ENCODE measurements at places on chromosomes 12 and 14. TPM values are rescaled to one million over a fixed set of nuclear protein-coding genes. Genes with fewer than 3 reads are reported as not detected.

GRCh38 chr12:7869137-7869536 is 3.6 kb downstream of the SLC2A14 start:
- no peak for DNase-seq

L2HGDH gene
- total RNA-seq: 3.4 TPM

CACNA2D4 gene
- total RNA-seq: 0.72 TPM

DNA sequence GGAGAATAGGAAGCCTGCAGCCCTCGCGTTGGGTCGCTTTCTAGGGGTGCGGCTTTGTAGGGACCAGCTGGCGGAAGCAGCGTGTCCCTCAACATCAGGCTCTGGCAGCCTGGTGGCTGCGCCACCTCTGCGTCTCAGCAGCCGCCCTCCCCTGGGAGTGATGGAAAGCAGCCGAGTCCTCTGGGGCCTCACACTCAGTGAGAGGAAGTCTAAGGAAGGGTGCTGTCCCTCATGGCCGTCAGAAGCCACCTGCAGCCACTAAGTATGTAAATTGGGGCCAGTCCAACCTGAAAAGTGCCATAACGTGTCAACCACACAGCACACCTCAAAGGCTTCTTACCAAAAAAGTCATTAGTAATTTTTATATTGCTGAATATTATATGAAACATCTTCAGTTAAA is 80.3 kb downstream of the WDR20 start:
- no peak for DNase-seq

DNA sequence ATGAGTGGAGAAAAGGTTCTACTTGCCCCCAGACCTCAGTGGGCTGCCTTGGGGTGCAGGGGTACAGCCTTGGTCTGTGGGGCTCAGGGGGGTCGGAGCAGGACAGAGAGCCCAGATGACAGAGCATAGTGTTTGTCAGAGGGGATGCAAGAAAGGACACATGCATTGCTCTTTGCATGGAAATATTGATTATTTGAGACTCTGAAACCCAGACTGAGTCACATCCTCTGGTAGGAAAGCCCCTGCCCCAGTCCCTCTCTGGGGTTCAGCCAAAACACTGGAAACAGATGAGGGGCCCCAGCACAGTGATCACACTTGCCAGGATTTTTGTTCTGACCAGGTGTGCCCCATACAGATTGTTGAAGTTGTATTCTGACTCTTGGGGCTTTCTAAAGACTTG is 1094.4 kb downstream of the BCL11B start:
- DNase-seq: no peak

CNTN1 gene
- total RNA-seq: 88.6 TPM

GRCh38 chr14:30482276-30482675 is 76.7 kb upstream of the G2E3 start:
- no peak for DNase-seq

- DNase-seq: no peak
These were observed 197.2 kb downstream of the KIF26A start for GRCh38 chr14:104335611-104336010.

Measured in umbilical cord (tissue), 2 donors.